ENCODE measurements at places on chromosomes 1 and 21.

DNA sequence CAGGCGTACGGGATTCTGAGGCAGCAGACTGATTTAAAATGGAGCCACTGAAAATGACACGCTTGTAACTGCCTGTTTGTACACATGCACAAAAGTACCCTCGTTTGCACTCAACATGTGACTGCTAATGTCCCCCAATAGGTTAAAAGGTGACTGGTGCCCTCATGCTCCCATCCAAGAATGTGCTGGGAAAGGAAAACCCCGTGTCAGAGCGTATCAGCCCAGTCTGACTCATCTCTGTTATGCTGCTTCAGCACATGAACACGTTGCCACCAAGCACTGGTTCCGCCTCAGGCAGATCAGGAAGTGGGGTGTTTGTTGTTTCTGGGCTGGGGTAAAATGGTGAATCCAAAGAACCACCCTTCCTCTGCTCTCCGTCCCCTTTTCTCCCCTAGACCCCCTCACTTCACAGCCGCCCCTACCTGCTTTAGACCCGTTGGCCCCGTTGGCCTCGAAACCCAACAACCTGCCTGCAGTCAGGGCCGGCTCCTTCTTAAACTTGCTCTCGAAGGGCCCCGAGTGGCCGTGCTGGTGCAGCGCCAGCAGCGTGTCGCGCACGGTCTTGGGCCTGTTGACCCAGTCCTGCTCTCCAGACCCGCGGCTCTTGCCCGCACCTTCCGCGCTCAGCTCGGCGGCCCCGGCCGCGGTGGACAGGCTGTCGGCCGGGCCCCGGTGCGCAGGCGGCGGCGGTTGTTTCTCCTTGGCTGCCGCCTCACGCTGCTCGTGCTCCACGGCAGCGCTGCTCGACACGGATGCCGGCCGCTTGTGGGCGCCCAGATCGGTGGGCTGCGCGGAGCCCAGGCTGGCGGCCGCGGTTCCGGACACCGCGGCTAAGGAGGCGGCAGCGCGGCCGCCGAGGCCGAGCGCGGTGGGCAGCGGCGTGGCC, 1.7 kb downstream of the IRF2BP2 start:
- DNase-seq = peak; percentile 79

- DNase-seq = peak; percentile 20
Observed at GRCh38 chr1:193070942-193071341, 11.5 kb downstream of the RO60 start.

GRCh38 chr1:172154551-172154950, 265.9 kb upstream of the C1orf105 start:
- no peak for DNase-seq

- no peak for DNase-seq
Observed at GRCh38 chr1:6779089-6779805, 6.0 kb upstream of the CAMTA1 start.

DNA sequence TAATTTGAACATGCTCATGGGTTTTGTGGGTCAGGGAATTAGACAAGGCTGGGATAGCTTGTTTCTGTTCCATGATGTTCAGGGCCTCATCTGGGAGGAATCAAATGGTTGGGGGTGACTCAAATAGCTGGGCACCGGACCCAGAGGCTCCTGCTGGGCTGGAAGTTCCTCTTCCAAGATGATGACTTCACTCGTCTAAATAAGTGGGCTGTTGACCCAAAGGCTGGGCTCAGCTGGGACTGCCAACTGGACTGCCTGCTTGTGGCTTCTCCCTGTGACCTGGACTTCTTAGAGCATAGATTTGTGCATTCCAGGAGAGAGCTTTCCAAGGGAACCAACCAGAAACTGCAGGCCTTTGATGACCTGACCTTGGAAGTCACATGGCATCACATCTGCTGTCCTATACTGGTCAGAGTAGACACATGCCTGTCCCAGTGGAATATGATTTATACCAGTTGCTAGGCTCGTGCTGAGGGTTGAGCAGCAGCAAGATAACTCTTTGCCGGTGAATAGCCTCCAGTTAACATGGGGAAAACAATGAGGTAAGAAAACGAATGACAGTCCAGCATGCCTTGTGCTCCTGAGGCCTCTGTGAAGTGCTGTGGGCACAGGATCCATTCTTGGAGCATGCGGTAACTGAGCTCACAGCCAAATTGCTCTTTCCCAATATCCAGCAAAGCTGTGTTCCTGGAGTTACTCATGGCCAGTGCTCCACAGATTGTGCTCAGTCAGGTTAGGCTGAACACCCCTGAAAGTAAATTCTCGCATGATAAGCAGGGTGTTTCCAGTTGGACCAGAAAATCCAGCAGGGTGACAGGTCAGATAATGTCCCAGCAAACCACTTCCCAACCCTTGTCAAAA, 272.9 kb upstream of the TMEM51 start:
- no peak for DNase-seq

GRCh38 chr1:43653339-43653738, 3.4 kb downstream of the KDM4A start:
- DNase-seq = no peak

DNA sequence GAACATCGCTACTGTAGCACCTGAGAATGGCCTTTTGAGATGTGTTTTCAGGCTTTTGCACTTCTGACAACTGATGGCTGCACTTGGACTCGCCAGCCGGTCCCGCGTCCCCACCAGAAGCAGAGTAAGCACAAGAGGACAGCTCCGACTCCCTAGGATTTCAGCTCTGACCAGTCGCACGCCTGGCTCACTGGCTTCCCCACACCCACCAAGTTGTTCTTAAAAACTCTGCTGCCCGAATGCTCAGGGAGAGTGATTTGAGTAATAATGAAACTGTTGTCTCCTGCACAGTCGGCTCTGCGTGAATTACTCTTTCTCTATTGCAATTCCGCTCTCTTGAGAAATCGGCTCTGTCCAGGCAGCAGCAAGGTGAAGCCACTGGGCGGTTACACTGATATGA, 40.2 kb upstream of the NLRP3 start:
- no peak for DNase-seq

- no peak for DNase-seq
Observed at GRCh38 chr1:228085287-228085951, 2.9 kb downstream of the ARF1 start.

GRCh38 chr1:8955406-8955805, 9.7 kb downstream of the CA6 start:
- no peak for DNase-seq

GRCh38 chr1:151011154-151011850, 3.1 kb downstream of the PRUNE1 start:
- DNase-seq = no peak

- DNase-seq = no peak
Observed at GRCh38 chr1:235225299-235225698, 64.2 kb upstream of the RBM34 start.

- no peak for DNase-seq
Observed at GRCh38 chr1:184393962-184394361, 7.1 kb downstream of the C1orf21 start.

DNA sequence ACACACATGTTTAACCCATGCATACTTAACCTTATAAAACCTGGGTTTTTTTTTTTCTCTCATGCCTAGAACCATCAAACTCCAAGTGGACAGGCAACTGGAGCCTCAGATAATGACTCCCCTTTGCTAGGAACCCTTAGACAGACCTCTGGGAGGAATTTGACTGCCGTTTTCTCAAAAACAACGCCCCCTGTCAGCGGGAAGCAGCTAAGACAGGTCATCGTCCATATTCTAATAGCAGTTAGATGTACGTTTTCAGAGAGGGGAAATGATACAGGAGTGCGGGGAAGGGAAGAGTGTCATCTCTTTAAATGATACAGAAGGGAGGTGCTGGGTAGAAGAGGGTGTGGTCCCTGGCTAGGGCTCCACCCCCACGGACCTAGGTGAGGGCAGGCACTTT, 34.7 kb downstream of the LRRC3 start:
- DNase-seq = no peak

DNA sequence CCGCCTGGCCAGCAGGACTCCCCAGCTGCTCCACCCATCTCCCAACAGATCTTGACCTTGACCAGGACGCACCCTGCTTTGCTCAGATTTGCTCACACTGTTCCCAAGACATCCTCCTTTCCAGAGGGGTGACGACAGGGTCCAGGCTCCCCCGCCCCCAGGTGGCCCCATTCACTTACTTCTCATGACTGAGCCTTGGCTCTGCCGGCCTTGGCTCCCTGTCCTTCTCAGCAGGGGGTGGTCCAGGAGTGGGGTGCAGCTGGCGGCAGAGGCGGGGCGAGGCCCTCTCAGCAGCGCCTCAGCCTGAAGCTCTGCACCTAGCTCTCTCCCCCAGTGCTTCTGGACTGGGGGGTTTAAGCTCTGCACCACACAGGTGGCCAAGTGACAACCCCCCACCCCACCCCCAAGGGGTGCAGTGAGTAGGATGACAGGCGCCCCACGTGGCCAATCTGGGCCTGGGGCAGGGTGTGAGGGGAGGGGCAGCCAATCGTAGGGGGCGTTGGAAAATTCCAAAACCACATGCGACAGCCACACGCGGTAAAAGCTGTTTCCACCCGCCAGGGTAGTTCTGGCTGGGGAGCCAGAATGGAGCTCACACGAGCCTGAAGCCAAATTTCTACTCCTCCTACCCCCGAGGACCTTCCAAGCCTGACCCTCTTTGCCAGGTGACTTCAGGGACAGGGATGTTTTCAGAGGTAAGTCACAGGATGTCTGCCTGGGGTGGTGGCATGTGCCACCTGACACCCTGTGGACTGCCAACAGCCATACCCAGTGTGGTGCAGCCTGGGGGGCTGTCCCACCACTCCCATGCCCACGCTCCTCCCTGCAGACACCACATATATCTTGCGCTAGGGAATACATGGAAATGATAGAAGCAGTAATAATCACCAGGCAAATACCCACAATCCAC, 5.6 kb downstream of the RORC start:
- peak; percentile 57 for DNase-seq

DNA sequence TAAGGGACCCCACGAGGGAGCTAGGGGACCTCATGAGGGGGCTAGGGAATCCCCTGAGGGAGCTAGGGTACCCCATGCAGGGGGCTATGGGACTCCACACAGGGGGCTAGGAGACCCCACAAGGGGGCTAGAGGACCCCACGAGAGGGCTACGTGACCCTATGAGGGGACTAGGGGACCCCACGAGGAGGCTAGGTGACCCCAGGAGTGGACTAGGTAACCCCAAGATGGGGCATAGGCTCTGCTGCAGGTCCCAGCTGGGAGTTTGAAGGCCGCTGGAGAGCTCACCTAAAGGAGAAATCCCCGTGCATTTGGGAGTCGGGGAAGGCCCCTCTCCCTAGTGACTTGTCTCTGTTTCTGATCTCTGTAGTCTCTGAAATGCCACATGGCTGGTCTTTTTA, 50.0 kb upstream of the DMRTB1 start:
- DNase-seq = no peak

DNA sequence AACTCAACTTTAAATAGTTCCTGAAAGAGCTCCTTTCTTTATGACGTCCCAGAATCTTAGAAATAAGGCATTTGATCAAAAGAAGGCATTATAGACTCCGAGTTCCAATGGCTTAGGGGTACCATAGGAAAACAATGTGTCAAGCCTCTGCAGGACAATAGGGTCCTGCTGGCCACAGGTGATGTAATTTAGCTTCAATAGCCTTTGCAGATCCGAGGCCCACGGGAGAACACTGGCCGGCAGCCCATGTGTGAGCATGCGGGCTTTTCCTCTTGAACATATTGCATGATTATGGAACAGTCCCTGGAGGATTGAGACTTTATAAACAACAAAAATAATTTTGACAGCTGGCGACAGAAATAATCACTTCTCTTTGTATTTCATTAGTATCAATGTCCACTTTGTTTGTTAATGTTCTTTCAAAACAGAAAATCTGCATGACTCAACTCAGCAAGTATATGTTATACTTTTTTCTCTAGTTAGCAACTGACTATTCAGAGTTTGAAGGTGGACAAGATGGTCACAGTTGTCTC, 49.0 kb upstream of the NR5A2 start:
- DNase-seq = no peak

GRCh38 chr21:40803101-40803500, 43.9 kb downstream of the DSCAM start:
- DNase-seq = no peak

DNA sequence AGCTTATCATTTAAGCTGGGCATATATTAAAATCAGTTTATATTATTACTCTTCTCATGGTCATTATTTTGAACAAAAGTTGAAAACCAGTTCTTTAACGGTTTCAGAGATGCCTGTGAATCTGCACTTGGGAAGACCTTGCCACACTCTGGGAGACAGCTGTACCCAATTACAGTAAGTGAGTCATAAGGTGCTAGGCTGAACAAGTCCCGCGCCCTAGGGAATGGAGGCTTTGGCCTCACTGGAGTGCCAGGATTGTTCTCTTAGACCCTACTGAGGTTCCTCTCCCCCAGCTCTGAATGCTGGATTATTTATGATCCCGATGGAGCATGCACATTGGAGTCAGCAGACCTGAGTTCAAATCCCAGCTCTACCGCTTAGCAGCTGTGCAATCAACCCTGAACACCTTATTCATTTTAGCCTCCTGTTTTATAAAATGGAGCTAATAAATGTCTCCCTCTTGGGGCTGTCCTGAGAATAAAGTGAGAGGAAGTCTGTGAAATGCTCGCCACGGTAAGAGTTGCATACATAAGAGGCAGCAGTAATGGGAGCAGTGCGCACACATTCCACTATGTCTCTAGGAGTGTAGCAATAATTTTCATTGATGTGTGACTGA, 266.2 kb downstream of the FOXD2 start:
- DNase-seq = no peak
